ENCODE measurements at places on chromosomes 1 and 21. TPM values are rescaled to one million over a fixed set of nuclear protein-coding genes. Genes with fewer than 3 reads are reported as not detected.
A peak's percentile ranks its signal among the peaks of the same experiment; 100 is the strongest.

GRCh38 chr1:110150330-110151174 is at the start of gene SLC6A17:
SLC6A17 (plus strand) TSS chr1:110150494; CDS start chr1:110166930, 16,436 bp downstream.
- peak; percentile 91 for DNase-seq

The CSF3R gene
- not detected for total RNA-seq

GRCh38 chr1:30887485-30888315 is 20.9 kb downstream of the SDC3 start:
- peak; percentile 71 for DNase-seq

GRCh38 chr1:54973205-54973921 is 7.1 kb upstream of the TMEM61 start:
- peak; percentile 71 for DNase-seq

The PRRX1 gene
- total RNA-seq: 179 TPM

GRCh38 chr1:153262462-153263157 is 3.1 kb downstream of the LORICRIN start:
- DNase-seq: no peak

- DNase-seq: no peak
These were observed 111.0 kb downstream of the KCNJ6 start for GRCh38 chr21:37805266-37805665.

GRCh38 chr1:41501581-41501980 is 17.1 kb upstream of the EDN2 start:
- DNase-seq: no peak

The S100A13 gene
- 159 TPM for total RNA-seq

The SV2A gene
- total RNA-seq: 0.51 TPM

The LCE1D gene
- total RNA-seq: not detected

- DNase-seq: peak; percentile 25
These were observed 704 bp downstream of the ALG6 start for GRCh38 chr1:63368131-63368530.

The CXADR gene
- total RNA-seq: not detected

GRCh38 chr1:25027822-25028586 is 97.9 kb upstream of the RUNX3 start:
- DNase-seq: no peak

GRCh38 chr1:179447489-179447888 is 81.7 kb downstream of the AXDND1 start:
- peak; percentile 23 for DNase-seq

GRCh38 chr1:186404454-186405051 is 28.9 kb downstream of the ODR4 start:
- DNase-seq: peak; percentile 85

DNA sequence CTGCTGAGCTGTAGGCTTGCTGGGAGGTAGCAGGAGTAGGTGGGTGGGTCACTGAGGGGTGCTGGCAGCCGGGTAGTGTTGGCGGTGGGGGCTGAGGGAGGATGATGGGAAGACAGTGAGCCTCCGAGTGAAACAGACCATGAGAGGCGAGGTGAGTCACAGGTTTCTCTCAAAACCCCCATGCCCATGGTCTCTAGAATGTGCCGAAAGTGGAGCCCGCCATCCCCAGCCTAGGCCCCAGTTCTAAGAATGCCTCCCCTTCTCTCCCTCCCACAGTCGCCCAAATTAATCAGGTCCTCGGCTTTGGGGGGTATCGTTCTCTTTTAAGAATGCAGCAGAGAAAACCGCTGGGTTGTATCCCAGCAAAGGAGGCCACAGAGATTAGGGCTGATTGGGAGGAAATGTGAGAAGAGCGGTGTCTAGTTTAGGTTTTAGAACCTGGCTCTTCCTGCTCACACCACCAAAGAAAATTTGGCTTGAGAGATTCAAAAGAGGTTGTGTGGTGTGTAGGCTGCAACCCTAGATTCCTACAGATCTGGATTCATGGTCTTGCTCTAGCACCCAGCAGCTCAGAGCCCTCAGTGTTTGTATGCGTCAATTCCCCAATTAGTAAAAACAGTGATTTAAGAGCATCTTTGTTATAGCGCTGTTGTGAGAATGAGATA is 27.7 kb upstream of the IL19 start:
- no peak for DNase-seq

The TMEM51 gene
- total RNA-seq: 0.54 TPM

DNA sequence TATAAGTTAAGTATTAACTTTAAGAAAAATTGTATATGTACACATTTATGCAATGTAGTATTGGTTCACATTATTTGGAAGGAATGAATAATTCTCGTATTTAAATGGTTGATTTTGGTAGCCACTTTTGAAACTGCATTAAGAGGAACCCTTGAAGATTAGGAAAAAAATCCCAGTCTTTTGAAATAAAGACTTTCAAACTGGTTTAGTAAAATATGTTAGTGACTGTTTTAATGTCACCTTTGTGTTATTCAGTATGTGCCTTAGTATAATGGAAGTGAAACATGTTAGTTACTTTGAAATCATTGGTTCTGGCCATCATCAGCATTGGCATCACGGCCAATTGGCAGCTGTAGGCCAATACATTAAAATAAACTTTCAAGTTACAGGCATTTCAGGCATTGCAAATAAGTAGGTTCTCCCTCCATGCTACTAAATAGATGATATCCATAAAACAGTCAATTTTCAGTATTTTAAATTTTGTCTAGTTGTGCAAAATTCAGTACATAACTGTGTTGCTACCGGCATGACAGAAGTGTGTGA is 4.4 kb downstream of the MIER1 start:
- peak; percentile 23 for DNase-seq
